ENCODE measurements at places on chromosomes 3 and 15.

DNA sequence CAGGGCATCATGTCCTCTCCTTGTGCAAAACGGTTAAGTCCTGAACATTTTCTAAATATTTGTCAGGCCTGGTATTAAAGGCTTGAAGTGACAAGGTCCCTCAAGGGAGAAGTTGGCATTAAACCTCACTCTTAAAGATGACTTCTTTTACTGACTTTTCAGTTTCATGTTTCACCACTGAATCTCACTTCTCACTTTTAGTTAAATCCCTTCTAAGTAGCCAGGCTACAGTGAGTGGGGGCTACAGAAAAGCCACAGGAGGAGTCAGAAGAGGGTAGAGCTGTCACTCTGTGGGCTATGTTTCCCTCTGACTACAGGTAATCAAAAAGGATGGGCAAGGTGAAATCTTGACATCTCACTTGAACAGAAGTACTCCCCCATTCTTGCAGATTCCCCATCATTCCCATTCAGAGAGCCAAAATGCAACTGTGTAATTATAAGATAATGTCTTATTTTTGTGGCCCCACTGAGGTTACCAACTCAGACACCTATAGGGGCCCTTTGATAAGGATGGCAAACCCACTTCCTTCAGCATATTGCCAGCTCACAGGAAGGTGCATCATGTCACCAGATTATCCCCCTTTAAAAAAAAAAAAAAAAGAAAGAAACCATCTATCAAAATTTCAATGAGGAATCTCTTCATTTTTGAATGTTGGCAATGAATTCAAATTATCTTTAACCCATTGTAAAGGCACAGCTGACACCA, 790.1 kb upstream of the CFAP20DC start:
- DNase-seq: no peak

GRCh38 chr3:17023006-17023664, 138.4 kb downstream of the PLCL2 start:
- DNase-seq: no peak

GRCh38 chr3:185722881-185723280, 102.0 kb downstream of the IGF2BP2 start:
- no peak for DNase-seq

DNA sequence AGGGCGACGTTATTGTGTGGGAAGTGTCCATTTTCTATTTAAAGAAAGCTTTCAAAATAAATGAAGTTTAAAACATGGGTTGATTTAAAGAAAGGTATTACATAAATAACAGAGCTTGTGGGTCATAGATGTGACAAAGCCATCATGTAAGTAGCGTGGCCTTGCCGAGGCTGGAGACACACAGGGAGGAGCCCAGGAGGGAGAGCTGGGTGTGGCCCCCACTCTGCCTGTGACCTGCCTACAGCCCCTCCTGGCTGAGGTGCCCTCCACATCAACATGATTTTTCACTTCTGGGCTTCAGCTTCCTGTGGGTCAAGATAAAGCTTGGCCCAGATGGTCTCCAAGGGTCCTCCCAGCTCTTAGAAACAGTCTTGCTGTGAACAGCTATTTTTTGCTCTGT, 12.5 kb upstream of the MGLL start:
- DNase-seq: no peak

- DNase-seq: no peak
Measured at GRCh38 chr3:25349828-25350724, 78.0 kb upstream of the RARB start.

GRCh38 chr3:70861234-70861633, 548.8 kb upstream of the MDFIC2 start:
- no peak for DNase-seq

DNA sequence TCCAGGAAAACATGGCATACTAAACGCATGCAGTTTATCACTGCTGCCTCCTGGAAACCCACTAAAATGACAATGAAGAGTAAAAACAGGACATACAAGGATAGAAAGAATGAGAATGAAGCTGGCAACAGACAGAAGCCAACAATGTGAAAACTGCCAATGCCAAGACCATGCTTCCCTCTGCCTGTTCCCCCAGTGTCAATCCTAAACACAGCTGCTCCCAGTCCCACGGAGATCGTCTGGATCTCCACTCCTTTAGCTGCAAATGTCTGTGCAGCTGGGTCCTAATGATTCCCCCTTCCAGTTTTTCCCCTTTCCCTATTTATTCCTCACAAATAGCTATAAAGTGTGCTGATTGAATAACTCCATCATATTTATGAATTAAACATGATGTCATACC, 16.1 kb downstream of the LEO1 start:
- no peak for DNase-seq

DNA sequence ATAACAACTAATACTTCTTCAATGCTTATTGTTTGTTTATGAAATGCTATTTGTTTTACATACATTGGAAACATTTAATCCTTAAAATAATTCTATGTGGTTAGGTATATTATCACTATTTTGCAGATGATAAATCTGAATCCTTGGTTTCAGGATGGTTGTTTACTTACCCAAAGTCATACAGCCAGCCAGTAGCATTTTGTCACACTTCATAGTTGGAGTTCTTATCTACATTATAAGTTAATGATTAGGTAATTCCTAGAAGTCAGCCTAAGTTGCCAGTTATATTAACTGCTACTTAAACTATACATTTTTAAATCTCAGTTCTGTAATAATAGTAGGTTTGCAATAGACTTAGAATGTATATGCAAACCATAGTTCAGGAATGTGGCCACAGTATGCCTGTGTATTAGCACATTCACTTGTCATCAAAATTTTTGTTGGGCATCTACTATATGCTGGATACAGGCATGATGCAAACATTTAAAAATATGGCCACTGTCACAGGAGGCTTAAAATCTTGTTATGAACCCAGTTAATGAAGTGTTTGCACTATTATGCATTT, 187.9 kb downstream of the UBE2E2 start:
- DNase-seq: no peak

DNA sequence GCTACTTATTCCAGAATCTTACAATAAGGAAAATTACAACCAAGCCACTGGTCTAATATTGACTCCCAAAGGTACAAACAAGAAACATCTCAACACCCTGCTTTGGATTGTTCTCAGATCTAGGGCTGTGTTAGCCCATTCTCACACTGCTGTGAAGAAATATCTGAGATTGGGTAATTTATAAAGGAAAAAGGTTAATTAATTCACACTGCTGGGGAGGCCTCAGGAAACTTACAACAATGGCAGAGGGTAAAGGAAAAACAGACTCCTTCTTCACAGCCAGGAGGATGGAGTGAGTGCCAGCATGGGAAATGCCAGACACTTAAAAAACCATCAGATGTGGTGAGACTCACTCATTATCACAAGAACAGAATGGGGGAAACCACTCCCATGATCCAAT, 208.3 kb downstream of the ULK4 start:
- DNase-seq: no peak

- DNase-seq: no peak
Measured at GRCh38 chr3:129473769-129474152, 33.7 kb downstream of the IFT122 start.

GRCh38 chr3:80263260-80263659, 495.5 kb upstream of the ROBO1 start:
- no peak for DNase-seq

GRCh38 chr15:75884041-75884440, 19.6 kb upstream of the FBXO22 start:
- no peak for DNase-seq

DNA sequence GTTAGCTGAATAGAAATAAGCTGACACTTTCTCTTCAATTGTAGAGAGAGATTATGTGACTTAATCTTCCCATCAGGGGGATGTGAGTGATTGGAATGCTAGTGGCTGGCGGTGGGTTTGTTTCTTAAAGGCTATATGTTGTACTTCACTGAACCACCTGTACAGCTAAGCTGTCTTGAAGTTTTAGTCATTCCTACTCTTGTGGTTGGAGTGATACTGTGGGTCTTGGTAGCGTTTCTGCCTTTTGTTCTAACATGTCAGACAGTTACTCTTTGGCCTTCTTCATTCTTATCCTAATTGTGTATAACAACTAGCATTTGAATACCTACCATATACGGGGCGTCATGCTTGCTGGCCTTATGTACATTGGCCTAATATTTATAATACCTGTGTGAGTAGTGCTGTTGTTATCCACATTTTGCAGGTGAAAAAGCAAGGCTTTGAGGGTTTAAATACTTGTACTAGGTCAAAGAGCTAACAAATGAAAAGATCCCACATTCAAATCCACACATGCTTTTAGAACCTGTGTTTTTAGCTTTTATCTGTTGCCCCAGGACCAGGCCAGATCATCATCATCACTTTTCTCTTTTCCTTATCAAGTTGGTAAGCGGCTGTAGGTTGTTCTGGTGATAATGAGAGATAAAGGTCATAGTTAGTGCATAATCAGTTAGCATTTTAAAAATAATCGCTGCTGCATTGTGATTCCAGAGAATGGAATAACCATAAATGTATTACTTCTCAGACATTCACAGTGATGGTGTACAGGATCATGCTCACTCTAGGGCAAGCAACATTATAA, 50.2 kb downstream of the AKAP13 start:
- DNase-seq: no peak

DNA sequence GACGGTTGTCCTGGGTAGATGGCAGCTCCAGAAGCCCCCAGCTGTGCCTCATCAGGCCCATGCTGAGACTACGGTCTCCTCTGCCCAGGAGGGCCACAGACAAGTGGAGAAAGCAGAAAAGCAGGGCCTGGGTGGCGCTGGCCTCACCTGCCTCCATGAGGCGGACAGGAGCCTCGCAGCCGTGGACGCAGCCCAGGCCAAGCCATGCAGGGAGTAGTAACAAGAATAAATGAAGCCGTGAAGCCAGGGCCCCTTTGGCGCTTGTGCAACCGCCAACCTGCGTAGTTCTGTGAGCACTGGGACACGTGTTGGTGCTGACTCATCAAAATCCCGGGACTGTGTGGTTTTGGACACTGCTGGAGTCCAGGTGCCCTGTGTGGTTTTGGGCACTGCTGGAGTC, 12.3 kb upstream of the MUC4 start:
- no peak for DNase-seq

GRCh38 chr3:127305499-127306060, 17.7 kb upstream of the PRR20G start:
- DNase-seq: no peak

- peak; percentile 19 for DNase-seq
Measured at GRCh38 chr15:80695099-80695910, at the start of gene ABHD17C. Gene ABHD17C, plus strand, starts transcription at chr15:80695310. Its CDS starts 120 bp downstream, at chr15:80695430.

All from NCI-H1417 treated with DMSO at 0.1 percent for 48 hours (cell line).